HFFc6 (cell line): ENCODE measurements at places on chromosomes 5 and 9. TPM values are rescaled to one million over a fixed set of nuclear protein-coding genes. Genes with fewer than 3 reads are reported as not detected.

The FBP1 gene
- not detected in 3 replicates for total RNA-seq

The JAKMIP2 gene
- total RNA-seq = not detected in 2 replicates

The SLC6A7 gene
- not detected in 3 replicates for total RNA-seq

The SPAAR gene
- 0.18 to 0.45 TPM (median 0.23 TPM) in 3 replicates for total RNA-seq

The ADAMTSL1 gene
- 45.4 and 88.9 TPM in 2 replicates for total RNA-seq

The CDH9 gene
- total RNA-seq = not detected in 3 replicates

The NR2F1 gene
- 21.1 and 24.1 TPM in 2 replicates for total RNA-seq

The FOXB2 gene
- total RNA-seq = not detected in 3 replicates

The SHOC1 gene
- not detected in 3 replicates for total RNA-seq

The KCNV2 gene
- not detected in 3 replicates for total RNA-seq

The SHB gene
- total RNA-seq = 29.0 to 29.6 TPM (median 29.3 TPM) in 3 replicates
